ENCODE measurements at places on chromosomes 16 and 17. TPM values are rescaled to one million over a fixed set of nuclear protein-coding genes. Genes with fewer than 3 reads are reported as not detected.

The DUS2 gene
- 8.7 TPM for polyA plus RNA-seq

The GLP2R gene
- polyA plus RNA-seq, result not detected

The TEX19 gene
- polyA plus RNA-seq, result not detected

The ACSM3 gene
- polyA plus RNA-seq, result 3.6 TPM

The SPN gene
- polyA plus RNA-seq, result 1.3 TPM

The LHX1 gene
- not detected for polyA plus RNA-seq

The CHST4 gene
- not detected for polyA plus RNA-seq

The TPPP3 gene
- 384 TPM for polyA plus RNA-seq

The YBX2 gene
- polyA plus RNA-seq, result 3.6 TPM

The HSF5 gene
- polyA plus RNA-seq, result 0.05 TPM

The CCL13 gene
- 0.31 TPM for polyA plus RNA-seq

The NPIPA5 gene
- 14.3 TPM for polyA plus RNA-seq

The PMM2 gene
- 17.4 TPM for polyA plus RNA-seq

The KRTAP2-2 gene
- polyA plus RNA-seq, result not detected

The PABPN1L gene
- not detected for polyA plus RNA-seq

The CACNG5 gene
- not detected for polyA plus RNA-seq

The PRDM7 gene
- polyA plus RNA-seq, result not detected

The TBC1D3H gene
- not detected for polyA plus RNA-seq

The GPRC5B gene
- 109 TPM for polyA plus RNA-seq

The NAE1 gene
- 36.5 TPM for polyA plus RNA-seq

The CTRL gene
- polyA plus RNA-seq, result 3.1 TPM

The PRR29 gene
- polyA plus RNA-seq, result 2.5 TPM

The ACE gene
- polyA plus RNA-seq, result 12.9 TPM

The RAB26 gene
- polyA plus RNA-seq, result 0.92 TPM

The SMYD4 gene
- 10.4 TPM for polyA plus RNA-seq

The OR3A1 gene
- not detected for polyA plus RNA-seq

The ADAD2 gene
- 1.4 TPM for polyA plus RNA-seq

The ITGAL gene
- 4.1 TPM for polyA plus RNA-seq

The EMC6 gene
- 44.2 TPM for polyA plus RNA-seq

The KIF18B gene
- 8.8 TPM for polyA plus RNA-seq

The KRT9 gene
- not detected for polyA plus RNA-seq

The MEFV gene
- 0.40 TPM for polyA plus RNA-seq

The PERCC1 gene
- polyA plus RNA-seq, result 0.43 TPM

The UBFD1 gene
- 69.8 TPM for polyA plus RNA-seq

The TMEM219 gene
- polyA plus RNA-seq, result 61.2 TPM

The CA5A gene
- polyA plus RNA-seq, result 0.18 TPM

The SPIRE2 gene
- 3.1 TPM for polyA plus RNA-seq

The CD7 gene
- 0.45 TPM for polyA plus RNA-seq

The SMTNL2 gene
- 139 TPM for polyA plus RNA-seq

The KRTAP9-2 gene
- not detected for polyA plus RNA-seq

The MMP25 gene
- polyA plus RNA-seq, result 2.1 TPM

The TP53TG3 gene
- not detected for polyA plus RNA-seq

The SSTR5 gene
- not detected for polyA plus RNA-seq

The DLX4 gene
- polyA plus RNA-seq, result 0.41 TPM

The PLD6 gene
- 5.0 TPM for polyA plus RNA-seq

The MYH13 gene
- 0.52 TPM for polyA plus RNA-seq

The GPR139 gene
- polyA plus RNA-seq, result not detected

The ADAP2 gene
- polyA plus RNA-seq, result 10.1 TPM

The MT3 gene
- polyA plus RNA-seq, result 8.7 TPM

The CCL8 gene
- polyA plus RNA-seq, result 0.46 TPM

The BCL6B gene
- polyA plus RNA-seq, result 20.9 TPM

The CENPN gene
- 9.5 TPM for polyA plus RNA-seq

The PRAC2 gene
- not detected for polyA plus RNA-seq

The LGALS9C gene
- polyA plus RNA-seq, result not detected

The PIK3R5 gene
- 2.2 TPM for polyA plus RNA-seq

The RPAIN gene
- polyA plus RNA-seq, result 52.3 TPM

The CALB2 gene
- polyA plus RNA-seq, result 0.46 TPM

The HEATR9 gene
- not detected for polyA plus RNA-seq

The QRICH2 gene
- polyA plus RNA-seq, result 5.6 TPM
